ENCODE measurements at places on chromosomes 3 and 15.

GRCh38 chr3:50890688-50891344, 216.1 kb downstream of the DOCK3 start:
- DNase-seq: no peak

DNA sequence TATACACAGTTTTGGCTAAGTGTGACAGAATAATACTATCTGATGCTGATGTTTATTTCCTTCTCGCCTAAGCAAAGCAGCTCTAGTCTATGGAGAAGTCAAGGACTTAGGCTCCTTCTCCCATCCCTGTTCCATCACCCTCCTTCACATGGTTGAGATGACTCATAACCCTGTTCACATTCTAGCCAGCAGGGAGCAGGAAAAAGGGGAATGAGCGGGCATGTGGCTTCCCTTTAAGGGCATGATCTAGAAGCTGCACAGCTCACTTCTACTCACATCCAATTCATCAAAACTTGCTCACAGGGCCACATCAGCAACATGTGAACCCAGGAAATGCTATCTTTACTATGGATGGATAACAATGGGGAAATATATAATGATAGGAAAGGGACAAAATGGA, 40.9 kb downstream of the CBLB start:
- DNase-seq: peak; percentile 69

DNA sequence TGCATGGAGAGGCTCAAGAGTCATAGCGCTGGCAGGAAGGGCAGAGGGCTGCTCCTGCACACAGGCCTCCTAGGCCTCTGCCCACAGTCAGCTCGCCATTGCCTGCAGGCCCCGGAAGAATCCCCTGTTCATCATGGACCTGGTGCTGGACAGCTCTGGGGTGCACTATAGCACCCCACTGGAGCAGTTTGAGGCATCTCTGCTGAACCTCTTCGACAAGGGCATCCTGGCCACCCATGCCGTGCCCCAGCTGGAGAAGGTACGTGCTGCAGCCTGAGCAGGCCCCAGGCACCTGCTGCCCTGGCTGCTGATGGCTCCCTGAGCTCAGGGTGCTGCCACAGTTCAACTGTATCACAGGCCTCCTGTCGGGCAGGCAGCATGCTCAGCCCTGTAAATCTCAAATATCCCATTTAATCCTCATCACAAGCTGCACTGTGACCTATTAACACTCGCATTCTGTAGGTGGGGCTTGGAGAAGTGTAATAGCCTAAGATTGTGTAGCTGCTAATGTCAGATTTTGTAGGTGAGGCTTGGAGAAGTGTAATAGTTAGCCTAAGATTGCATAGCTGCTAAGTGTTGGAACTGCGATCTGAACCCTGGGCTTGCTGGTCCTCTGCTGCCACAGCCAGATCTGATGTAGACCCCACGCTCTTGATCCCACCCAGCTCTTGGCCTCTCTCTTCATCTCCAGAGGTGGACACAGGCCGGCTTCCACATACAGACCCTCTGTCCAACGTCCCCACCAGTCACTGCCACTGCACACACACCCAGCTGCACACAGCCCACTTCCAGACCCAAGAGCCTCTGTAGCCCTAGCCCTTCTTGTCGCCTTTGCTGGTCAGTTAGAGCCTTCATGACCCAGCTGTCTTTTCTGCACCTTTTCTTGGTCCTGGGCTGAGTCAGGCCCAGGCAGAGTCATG, 31.9 kb downstream of the DNAH1 start:
- no peak for DNase-seq

- DNase-seq: no peak
These were observed 51.5 kb downstream of the PLCL2 start for GRCh38 chr3:16936233-16936632.

DNA sequence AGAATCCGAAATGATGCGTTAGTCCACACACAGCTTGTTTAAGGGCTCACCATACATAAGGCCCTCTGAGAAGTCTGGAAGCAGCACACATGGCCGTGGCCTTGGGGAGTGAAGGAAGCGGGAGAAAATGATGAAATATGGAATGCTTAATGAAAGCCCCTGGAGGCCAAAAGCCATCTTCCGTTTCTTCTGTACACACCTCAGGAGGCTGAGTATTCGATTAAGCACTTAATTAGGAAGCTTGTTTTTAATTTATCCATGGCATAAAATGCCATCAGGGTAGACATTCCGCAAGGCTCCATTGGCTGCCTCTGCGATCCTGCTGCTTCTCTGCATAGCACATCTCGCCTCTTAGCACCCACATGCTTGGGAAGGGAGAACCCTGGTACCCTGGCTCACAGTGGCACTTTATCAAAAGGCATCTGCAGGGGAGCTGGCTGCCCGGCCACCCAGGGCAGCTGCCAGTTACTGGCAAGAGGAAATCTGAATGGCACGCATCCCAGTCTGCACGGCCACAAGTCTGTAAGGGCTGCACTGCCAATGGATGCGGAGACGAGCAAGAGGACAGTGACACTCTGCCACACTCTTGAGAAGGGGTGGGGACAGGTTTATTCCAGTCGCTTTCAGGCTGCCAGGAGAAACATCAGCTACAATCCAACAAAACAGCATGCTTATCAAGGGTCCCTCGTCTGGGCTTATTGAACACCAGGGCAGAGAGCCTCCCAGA, 356.2 kb downstream of the OCA2 start:
- no peak for DNase-seq

GRCh38 chr3:147615035-147615434, 205.9 kb downstream of the ZIC1 start:
- no peak for DNase-seq

GRCh38 chr15:77494964-77495363, 74.3 kb downstream of the HMG20A start:
- no peak for DNase-seq

DNA sequence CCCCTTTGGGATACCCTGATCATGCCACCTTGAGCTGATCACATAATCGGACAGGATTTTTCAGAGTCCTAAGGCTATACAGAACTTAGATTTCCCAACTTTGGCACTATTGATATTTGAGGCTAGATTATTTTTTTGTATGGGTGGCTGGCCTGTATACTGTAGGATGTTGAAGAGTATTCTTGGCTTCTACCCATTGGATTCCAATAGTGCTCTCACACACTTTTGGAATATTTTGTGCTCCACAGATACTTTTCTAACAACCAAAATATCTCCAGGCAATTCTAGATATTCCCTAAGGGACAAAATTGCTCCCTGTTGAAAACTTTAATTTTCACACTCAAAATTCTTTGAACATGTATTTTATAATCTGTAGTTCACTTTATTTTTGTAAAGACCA, 125.1 kb downstream of the ABI3BP start:
- no peak for DNase-seq

DNA sequence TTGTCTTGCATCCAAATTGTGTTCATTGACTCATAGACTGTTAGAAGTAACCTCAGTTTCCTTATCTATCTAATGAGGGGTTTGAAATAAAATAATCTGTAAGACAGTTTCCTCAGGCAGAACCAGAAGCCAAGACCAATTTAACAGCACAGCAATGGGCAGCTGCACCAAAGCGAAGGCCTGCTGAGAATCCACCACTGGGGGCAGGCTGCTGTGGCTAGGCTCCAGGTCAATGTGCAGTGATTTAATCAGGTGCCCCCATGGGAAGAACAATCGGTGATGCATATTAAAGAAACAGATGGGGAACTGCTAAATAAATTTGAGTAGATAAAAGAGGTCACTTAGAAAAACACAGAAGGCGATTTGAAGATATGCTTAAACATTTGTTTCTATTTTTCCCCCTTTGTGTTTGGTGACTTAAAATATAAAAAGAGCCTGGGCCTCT, 28.0 kb upstream of the TMOD3 start:
- no peak for DNase-seq

DNA sequence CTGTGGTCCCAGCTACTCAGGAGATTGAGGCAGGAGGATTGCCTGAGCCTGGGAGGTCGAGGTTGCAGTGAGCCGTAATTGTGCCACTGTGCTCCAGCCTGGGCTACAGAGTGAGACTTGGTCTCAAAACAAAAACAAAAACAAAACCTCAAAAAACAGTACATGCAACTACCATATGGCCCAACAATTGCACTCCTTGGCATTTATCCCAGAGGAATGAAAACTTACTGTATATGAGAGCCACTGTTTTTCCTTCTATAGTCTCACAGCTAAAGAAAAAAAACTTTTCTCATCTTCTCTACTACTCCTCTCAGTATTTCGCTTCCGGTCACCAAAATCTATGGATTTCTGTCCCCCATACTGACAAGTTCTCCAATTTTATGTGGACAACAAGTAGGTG, 84.3 kb downstream of the FLNB start:
- no peak for DNase-seq

Measured in right atrium auricular region (tissue), 2 donors.